Globus pallidus (tissue), 1 donor: ENCODE measurements at places on chromosomes 6 and 20.

GRCh38 chr6:9266741-9267140 is 831.4 kb upstream of the SLC35B3 start:
- DNase-seq = no peak

- DNase-seq = no peak
Measured at GRCh38 chr6:56073315-56073714, 174.1 kb downstream of the COL21A1 start.

DNA sequence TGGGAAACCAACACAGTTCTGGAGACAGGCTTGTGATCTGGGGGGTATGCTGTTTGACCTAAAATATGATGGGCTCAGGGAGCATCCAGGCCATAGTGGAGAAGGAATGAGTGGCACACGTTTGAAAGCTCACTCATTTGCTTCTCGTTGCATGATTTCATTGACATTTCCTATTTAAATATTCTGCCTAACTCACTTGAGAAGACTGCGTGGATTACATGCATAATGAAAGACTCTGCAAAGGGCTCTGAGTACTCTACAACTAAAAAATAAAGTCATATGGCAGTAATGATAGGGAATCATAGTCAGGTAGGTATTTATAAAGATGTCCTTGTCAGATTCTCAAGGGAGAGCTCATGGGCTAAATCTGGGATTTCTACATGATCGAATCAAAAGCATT is 117.9 kb downstream of the LAMP5 start:
- DNase-seq = no peak

DNA sequence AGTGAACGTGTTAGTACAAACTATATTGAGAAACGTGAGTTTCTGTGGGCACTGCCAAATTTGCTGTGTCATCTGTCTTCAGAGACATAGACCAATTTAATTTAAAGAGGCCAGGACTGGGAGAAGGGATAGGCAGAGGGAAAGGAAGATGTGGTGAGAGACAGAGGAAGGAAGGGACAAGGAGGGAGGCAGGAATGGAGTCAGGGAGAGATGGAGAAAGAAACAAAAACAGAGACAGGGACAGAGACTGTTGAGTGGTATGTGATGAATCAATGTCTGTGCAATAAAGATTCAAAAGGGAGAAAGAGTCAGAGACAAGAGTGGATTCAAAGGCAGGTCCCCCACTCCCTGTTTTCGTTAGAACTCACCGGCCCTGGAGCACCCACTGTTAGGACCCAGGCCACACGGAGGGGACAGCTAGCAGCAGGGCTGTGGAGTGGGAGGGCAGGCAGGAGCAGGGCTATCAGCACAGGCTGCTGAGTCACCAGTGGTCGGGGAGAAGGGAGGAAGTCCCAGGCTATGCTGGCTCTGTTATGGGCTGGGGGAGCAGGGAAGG is 51.6 kb upstream of the CHD6 start:
- DNase-seq = no peak

- DNase-seq = no peak
Measured at GRCh38 chr20:39825524-39825923, 863.4 kb downstream of the DHX35 start.

DNA sequence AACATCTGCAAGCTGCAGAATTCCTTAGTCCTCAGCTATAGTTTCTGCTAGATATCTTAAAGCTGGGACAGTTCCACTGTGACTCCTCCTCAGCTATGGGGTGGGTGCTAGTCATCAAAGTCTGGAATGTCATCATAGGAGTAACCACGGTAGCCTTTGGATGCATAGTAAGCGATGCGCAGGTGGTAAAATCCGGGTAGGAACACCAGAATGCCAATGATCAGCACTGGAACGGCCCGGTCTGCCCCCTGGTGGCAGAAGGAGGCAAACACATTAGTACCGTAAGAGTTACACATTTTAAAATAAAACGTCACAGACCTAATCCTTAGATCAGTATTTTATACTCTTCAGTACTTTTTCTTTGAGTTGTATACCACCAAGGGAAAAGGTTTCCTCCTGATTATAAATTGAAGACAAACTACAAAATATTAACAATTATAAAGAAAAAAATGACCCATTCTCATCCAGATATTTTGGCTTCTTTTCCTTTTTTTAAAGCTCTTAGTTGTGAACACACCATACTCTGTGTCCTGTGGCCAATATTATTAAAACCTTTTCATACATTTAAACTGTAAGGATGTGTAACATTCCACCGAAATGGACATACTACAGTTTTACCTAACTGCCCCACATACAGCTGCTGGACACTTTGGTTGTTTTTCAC is 18.9 kb downstream of the PCNA start:
- DNase-seq = peak; percentile 66

DNA sequence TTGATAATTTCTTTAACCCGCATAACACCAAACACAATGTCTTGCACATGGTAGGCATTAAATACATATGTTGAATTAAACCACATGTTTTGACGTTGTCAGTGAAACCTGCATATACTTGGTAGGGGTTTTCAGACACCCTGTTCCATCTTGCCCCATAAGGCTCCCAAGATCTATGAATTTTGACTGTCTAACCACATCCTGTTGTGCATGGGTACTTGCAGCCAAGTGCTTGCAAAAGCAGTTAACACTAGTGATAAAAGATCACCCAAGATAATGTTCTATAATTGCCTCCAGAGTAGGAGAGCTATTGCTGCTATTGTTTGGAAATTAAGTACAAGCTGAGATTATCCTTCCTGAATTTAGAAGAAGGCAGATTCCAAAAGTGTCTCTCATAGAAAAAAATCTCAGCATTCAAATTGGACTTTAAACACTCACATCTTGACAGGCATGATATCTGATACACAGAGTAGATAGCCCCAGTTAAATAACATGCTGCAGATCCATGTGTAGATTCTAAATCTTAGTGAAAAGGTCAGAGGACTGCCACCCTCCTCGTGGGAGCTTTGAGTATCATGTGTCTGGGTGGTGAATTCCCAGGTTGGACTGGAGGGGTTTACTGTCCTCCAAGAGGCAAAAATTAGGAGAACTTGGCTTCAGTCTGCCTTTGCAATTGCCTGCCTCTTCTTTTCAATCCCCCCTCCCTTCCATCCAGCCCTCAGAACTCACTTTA is 25.8 kb upstream of the CCN6 start:
- no peak for DNase-seq

- DNase-seq = no peak
Measured at GRCh38 chr6:47241742-47242482, 67.8 kb downstream of the TNFRSF21 start.

GRCh38 chr6:13668291-13668928 is 43.2 kb downstream of the RANBP9 start:
- no peak for DNase-seq

DNA sequence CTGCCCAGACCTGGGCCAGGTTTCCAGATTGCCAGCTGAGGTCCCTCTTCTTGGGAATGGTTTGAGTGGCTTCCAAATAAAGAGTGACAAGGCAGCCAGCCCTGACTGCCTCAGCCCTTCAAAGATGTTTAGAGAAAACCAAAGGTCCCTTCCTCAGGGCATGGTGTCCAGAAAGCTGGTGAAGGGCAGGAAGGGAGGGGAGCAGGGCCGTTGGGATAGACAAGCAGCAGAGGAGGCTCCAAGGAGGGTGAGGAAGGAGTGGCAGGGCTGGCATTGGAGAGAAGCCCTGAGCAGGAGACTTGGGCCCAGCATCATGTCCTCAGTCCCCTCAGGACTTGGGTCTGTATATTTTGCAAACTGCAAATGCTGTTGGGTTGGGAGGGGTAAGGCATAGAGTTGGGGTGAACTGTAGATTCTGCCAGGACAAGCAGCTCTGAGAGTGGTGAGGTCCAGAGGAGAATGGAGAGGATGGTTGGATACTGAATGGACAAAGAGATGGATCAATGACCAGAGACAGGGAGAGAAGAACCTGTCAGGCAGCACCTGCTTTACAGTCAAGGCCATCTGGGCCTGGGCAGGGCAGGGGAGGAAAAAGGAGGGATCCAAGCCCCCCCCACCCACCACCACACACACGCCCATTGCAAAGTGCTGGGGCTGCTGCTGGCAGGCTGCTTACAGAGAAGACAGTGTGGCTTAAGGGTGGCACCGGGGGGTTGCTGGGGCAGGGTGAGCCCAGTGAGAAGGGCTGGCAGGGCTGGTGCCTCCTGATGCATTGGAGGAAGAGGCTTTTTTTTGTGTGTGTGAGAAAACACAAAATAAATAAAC is 5.5 kb upstream of the DSN1 start:
- DNase-seq = no peak

- no peak for DNase-seq
Measured at GRCh38 chr20:32027643-32028042, 17.4 kb downstream of the CCM2L start.

- no peak for DNase-seq
Measured at GRCh38 chr6:83958241-83958685, 75.3 kb upstream of the MRAP2 start.

DNA sequence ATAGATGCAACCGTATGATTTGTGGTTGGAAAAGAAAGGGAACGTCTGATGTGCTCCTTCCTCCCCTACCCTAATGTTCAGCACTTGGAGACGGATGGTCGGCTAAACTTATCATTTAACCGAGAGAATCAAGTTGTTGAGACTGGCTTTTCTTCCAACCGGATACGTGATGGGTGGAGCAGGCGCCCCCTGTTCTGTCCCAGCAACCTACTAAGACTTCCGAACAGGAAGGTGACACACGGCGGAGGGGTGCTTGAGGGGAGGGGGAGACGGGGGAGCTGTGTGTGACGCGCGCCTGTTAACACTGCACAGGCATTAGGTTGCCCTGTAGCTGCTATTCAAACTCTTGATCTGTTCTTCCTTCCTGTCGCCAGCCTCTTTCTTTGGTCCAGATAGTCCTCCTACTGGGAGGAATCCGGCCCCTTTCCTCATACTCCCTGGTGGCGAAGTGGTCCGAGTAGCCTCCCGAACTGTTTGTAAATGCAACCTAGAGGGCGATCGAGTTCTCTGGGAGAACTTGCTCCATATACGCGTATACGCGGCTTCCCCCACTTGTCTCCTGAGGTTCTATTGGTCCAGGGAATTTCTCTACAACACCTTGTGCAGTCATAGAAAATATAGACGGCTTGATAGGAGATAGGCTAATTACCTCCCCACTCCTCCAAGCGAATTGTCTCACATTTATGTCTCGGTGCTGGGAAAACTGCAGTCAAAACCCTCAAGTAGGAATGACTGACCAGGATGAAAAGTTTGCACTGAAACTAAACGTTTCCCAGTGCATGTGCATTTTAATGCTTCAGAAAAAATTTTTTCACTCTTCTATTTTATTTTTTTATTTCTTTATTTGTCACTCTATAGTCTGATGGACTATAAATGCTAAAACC is 126.0 kb upstream of the SLC2A12 start:
- DNase-seq = peak; percentile 93

DNA sequence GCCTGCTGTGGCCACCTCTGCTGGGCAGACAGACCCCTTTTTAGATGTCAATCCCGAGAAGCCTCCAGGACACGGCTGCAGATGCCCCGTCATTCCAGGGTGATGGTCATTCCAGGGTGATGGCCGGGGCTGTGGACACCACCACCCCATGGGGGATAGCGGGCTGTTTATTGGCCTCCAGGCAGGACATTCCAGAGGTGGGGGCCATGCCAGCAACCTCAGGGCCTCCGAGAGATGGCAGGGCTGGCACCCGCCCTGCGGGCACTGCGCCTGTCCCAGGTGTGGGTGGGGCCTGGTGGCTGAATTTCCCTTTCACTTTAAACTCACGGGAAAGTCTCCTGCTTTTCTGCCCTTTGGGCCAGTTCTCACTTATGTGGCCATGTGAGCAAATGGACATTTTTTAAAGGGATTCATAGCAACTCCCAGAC is 14.5 kb downstream of the COL9A3 start:
- DNase-seq = no peak

GRCh38 chr20:18808712-18809111 is 4.9 kb upstream of the SCP2D1 start:
- DNase-seq = no peak

DNA sequence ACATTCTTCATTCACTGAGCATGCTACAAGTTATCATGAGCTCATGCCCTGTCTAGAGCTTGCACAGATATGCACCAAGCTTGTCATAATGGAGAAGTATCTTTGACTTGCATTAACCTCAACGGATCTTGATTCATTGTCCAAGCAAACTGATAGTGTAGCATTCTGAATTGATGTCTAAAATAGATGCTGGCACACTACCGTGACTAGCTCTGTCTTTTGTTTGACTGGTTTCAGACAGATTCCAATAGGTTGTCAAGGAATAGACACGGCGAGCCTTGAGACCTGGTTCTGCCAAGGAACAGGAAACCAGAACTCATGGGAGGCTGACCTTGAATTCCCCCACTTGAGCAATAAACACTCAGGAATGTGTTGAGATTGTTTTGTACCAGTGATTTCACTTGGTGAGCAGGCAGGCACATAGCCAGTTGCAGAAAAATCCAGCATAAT is 1153.1 kb upstream of the GJE1 start:
- DNase-seq = no peak
